ENCODE measurements at places on chromosomes 7 and 10. TPM values are rescaled to one million over a fixed set of nuclear protein-coding genes. Genes with fewer than 3 reads are reported as not detected.

CDC14C gene
- not detected for total RNA-seq

CACNB2 gene
- not detected for total RNA-seq

WNT16 gene
- total RNA-seq, result not detected

OR13A1 gene
- not detected for total RNA-seq

CYP2C19 gene
- not detected for total RNA-seq

JCAD gene
- total RNA-seq, result under 0.01 TPM

CALD1 gene
- 224 TPM for total RNA-seq

NEUROG3 gene
- not detected for total RNA-seq

RADIL gene
- total RNA-seq, result 4.0 TPM

Data from melanocyte of skin (primary cell).